NCI-H1417 treated with DMSO at 0.1 percent for 48 hours (cell line): ENCODE measurements at places on chromosomes 4 and X.
A peak's percentile ranks its signal among the peaks of the same experiment; 100 is the strongest.

- DNase-seq, result no peak
These were observed 83.3 kb downstream of the EFNB1 start for GRCh38 chrX:68912113-68912512.

DNA sequence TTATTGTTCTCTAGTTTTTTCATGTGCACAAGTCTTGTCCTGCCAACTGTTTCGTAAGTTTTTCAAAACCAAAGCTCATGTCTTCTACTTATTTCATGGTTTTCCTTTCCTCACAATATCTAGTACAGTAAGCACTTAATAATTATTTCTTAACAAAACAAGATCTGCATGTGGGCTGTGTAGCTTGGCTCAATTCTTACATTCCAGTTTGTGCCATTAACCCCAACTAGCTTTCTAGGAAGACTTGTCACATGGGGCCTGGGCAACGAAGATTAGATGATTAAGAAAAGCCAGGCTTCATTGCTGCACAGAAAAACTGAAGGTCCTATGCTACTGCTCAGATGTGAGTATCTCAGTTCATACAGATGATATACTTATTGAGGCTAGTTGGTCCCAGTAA, 155.3 kb upstream of the TEX13A start:
- DNase-seq, result no peak

GRCh38 chrX:30060718-30061117, 154.6 kb upstream of the MAGEB2 start:
- DNase-seq, result no peak

- no peak for DNase-seq
These were observed 55.8 kb downstream of the C4orf50 start for GRCh38 chr4:5962416-5962815.

GRCh38 chrX:19649226-19649995, 134.1 kb upstream of the MAP3K15 start:
- DNase-seq, result no peak

DNA sequence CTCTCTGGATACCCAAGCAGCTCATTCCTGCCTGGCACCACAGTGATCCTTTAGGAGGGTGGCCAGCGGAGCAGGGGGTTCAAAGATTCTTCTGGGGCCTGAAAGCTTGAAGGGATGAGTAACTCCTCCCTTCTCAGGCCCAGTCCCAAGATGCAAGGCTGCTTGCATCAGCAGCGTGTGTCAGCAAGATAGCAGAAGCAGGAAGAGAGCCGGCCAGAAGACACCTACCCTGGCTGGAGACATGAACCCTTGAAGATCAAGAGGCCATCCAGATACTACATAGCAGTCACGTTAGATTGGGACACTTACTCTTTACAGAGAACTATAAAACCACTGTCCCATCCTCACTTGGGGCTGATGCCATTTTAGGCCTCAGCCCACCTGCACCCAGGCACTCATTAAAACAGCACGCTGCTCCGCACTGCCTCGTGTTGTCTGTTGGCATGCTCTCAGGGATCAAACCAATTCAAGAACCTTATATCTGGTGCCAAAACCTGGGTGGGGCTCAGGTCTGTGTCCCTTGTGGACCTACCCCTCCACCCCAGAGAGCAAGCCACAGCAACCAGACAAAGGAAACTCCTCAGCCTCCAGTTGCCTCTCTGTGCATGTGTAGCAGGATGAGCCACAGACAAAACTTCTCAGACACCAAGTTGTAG, 6.5 kb downstream of the UGT2B17 start:
- DNase-seq, result no peak

- DNase-seq, result peak; percentile 71
These were observed 178.0 kb downstream of the PPP3CA start for GRCh38 chr4:101169044-101170014.

DNA sequence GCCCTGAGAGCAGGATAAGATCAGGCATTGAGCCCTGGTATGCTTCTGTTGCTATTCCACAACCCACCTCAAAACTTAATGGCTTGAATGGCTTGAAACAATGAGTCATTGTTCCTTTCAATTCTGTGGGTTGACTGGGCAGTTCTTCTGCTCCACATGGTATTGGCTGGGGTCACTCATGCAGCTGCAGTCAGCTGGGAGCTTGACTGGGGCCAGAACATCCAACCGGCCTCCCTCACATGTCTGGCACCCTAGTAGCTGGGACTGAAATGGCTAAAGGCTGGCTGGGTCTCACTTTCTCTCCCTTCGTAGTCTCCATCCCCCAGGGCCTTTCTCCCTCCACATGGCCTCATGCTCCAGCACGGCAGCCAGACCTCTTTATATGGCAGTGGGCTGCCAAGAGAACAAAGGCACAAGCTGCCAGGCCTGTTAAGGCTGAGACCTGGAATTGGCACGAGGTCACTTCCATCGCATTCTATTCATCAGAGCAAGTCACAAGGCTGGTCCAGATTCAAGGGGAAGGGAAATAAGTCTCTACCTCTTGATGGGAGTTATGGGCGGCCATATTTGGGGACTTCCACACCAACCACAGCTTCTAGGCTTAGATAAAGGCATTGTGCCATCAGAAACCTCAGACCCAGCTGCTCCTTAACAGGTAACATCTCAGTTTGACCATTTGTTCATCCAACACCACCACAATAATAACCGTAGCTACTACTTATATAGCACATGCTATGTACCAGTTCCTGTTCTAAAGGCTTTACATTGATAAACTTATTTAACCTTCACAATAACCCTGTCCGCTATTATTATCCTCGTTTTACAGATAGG, 159.7 kb upstream of the ATP6AP2 start:
- DNase-seq, result no peak

- no peak for DNase-seq
These were observed 526.3 kb upstream of the TECRL start for GRCh38 chr4:64935469-64936001.

GRCh38 chr4:170271723-170272122, 182.0 kb upstream of the AADAT start:
- DNase-seq, result no peak

- no peak for DNase-seq
These were observed 9.9 kb downstream of the ZNF157 start for GRCh38 chrX:47380268-47380667.

- DNase-seq, result no peak
These were observed 36.5 kb upstream of the CEP135 start for GRCh38 chr4:55912249-55912648.

- no peak for DNase-seq
These were observed 47.0 kb downstream of the FGFRL1 start for GRCh38 chr4:1058198-1058996.

DNA sequence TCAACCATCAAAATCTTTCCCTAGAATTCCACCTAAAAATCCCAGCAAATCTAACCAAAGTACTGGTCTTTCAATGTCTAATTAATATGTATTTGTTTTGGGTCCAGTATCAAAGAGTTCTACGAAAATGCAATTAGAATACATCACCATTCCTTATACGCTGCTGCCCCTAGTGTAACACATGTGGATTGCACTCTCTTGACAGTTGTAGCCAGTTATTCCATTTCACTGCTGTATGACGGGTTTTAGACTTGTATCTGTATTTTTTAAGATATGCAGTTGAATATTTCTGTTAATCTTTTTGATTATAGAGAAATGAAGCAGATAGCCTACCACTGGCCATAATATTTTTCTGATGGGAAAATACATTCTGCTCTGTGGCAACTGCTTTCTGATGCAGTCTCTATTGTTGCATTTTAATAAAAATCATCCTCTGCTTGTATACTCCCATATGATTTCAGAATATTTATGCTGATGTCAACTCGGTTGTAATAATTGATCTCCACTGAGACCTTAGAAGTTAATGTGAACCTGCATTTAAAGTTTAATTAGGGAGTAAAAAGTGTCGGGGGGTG, 17.1 kb upstream of the PAGE2B start:
- DNase-seq, result no peak

DNA sequence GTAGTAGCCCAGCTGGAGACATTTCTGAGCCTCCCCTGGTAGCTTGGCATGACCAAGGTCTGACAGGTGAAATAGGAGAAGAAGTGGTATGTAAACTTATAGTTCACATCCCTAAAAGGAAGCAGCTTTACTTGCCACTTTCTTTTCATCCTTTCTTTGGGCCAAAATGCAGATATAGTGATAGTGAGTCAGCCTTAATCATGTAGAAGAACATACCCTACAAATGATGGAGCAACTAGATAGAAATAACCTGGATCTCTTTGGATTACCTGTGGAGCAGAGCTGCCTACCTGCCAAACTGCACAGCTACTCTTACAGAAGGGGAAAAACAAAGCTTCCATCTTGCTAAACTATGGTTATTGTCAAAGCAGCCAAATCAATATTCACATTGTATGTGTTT, 106.7 kb upstream of the LCORL start:
- no peak for DNase-seq

- DNase-seq, result no peak
These were observed 17.5 kb downstream of the CCDC160 start for GRCh38 chrX:134254511-134254910.

DNA sequence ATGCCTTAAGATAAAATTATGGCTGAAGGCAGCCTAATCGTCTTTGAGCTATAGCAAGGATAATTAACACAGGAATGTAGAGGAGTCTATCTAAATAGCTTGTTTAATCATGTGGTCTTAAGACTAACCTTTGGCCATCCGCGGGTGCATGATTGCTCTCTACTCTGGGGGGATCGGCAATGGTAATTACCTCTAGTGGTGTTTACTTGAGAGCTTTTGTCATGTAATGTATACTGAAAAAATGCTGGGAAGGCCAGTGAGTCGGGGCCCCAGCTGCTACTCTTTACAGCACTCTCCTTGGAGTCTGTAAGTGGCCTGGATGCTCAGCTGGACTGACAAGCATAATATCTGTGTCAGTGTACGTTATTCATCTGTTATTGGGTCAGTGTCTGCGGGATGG, 65.5 kb upstream of the GNPDA2 start:
- no peak for DNase-seq

DNA sequence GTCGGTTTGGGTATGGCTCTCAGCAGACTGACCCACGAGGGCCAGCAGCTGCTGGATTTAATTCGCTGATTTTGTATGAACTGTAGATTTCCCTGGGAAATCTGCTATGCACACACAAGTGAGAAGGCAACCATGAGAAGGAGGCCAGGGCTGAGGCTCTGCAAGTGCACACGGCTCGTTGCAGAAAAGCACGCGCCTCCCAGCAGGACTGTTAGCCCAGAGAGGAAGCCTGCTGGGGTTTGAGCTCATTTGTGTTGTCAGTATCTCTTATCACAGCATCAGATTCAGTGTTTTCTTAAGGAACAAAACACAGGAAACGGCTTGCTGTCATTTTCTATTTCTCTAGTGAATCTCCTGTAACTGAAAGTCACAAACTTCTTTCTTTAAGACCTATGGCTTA, 296.2 kb upstream of the FAT1 start:
- DNase-seq, result no peak

DNA sequence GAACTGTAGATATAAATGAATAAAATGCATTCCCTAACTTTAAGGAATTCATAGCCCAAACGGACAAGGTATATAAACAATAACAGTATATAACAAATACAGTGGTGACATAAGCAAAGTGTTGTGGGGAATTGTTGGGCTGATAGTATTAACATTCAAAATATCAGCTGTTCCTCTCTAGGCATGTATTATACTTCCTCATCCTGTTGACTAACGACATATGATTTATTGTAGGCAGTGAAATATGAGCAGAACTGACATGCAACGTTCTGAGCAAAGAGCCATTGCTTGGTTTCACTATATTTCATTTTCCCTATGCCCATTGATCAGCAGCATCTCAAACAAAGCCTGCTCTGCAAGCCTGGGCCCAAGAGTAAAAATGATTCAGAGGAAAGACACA, 143.9 kb downstream of the PTCHD1 start:
- no peak for DNase-seq

DNA sequence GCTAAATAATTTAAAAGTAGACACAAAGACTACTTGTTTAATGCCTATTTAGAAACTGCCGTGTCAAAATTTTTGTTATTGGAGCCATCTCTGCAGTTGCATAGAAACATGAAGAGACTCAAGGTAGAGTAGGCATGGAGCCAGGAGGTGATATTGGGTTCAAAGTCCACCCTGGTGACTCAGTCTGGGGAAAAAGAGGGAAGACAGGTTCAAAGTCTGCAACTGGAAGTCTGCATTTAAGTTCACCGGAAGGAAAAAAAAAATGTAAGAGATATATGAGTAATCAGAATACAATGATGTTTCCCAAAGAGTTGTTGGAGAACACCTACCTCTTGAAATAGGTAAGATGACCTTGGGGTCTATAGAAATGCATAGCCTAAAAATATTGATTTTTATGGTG, 67.4 kb upstream of the QRFPR start:
- DNase-seq, result no peak

GRCh38 chrX:139049465-139049864, 337.9 kb upstream of the FGF13 start:
- DNase-seq, result no peak
